ENCODE measurements at places on chromosomes 4 and X. TPM values are rescaled to one million over a fixed set of nuclear protein-coding genes. Genes with fewer than 3 reads are reported as not detected.

IKBKG gene
- 25.9 TPM for total RNA-seq

MAGEE2 gene
- not detected for total RNA-seq

XAGE1A gene
- total RNA-seq: not detected

GPR50 gene
- not detected for total RNA-seq

PRSS12 gene
- total RNA-seq: 30.0 TPM

ING2 gene
- 6.4 TPM for total RNA-seq

ZFP92 gene
- not detected for total RNA-seq

CAMK2D gene
- total RNA-seq: 104 TPM

PDCL2 gene
- total RNA-seq: not detected

EVC2 gene
- 8.0 TPM for total RNA-seq

DIPK2B gene
- total RNA-seq: not detected

DRD5 gene
- not detected for total RNA-seq

MAB21L2 gene
- not detected for total RNA-seq

MAGEB10 gene
- not detected for total RNA-seq

MAGEA2B gene
- not detected for total RNA-seq

GATA1 gene
- total RNA-seq: not detected

IL15 gene
- total RNA-seq: 7.1 TPM

CCDC158 gene
- not detected for total RNA-seq

KCND1 gene
- 1.5 TPM for total RNA-seq

FREM3 gene
- not detected for total RNA-seq

ADAMTS3 gene
- 0.43 TPM for total RNA-seq

TSPYL2 gene
- total RNA-seq: 14.3 TPM

MTCP1 gene
- total RNA-seq: 6.3 TPM

DCLK2 gene
- total RNA-seq: 2.9 TPM

ANOS1 gene
- total RNA-seq: not detected

WAS gene
- not detected for total RNA-seq

SLC16A2 gene
- total RNA-seq: 55.3 TPM

NUP62CL gene
- total RNA-seq: not detected

HSFX4 gene
- total RNA-seq: not detected

TIMM17B gene
- total RNA-seq: 26.7 TPM

GPR78 gene
- not detected for total RNA-seq

PABPC1L2A gene
- not detected for total RNA-seq

CXCL10 gene
- total RNA-seq: not detected

GABRG1 gene
- total RNA-seq: not detected

RBMXL3 gene
- not detected for total RNA-seq

STIM2 gene
- 16.7 TPM for total RNA-seq

INTU gene
- 4.4 TPM for total RNA-seq

CXCL1 gene
- total RNA-seq: 12.9 TPM

S100G gene
- not detected for total RNA-seq

All from GM23248 (cell line).